Breast epithelium (tissue), 4 donors: ENCODE measurements at places on chromosomes 6 and 20.

GRCh38 chr6:45421709-45422502 is 44.2 kb upstream of the SUPT3H start:
- no peaks in the 10 kb centered on the region for H3K27me3 ChIP-seq
- H3K36me3 ChIP-seq, result no peaks in the 10 kb centered on the region
- no peak for DNase-seq

DNA sequence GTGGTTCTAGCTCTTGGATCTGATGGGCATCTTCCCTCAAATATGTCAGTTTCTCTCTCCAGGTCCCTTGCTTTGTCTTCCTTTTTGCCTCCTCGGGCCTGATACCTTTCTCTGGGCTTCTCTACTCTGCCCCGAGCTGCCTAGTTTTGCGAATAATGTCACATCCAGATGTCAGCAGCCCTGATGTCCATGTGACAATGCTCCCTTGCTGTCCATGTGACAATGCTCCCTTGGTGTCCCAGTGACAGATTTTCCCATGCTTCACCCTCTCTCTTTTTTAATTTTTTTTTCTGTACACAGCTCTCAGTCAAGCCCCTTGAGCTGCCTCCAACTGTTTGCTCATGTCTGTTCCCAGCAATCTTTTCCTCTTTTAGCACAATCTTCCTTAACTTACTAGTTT is 6.4 kb downstream of the TRAF3IP2 start:
- H3K4me1 ChIP-seq, result peaks cover 15% of the 10 kb centered on the region
- no peaks in the 10 kb centered on the region for H3K27me3 ChIP-seq
- H3K4me3 ChIP-seq, result no peak overlapping the region
- no peaks in the 10 kb centered on the region for H3K36me3 ChIP-seq
- no peak for DNase-seq
- H3K27ac ChIP-seq, result peak overlapping the region; percentile 58

- DNase-seq, result no peak
- no peaks in the 10 kb centered on the region for H3K27me3 ChIP-seq
- H3K4me3 ChIP-seq, result no peak overlapping the region
- H3K4me1 ChIP-seq, result no peaks in the 10 kb centered on the region
- no peak overlapping the region for H3K27ac ChIP-seq
These were observed 121.7 kb downstream of the BCAS1 start for GRCh38 chr20:53948383-53949318.

DNA sequence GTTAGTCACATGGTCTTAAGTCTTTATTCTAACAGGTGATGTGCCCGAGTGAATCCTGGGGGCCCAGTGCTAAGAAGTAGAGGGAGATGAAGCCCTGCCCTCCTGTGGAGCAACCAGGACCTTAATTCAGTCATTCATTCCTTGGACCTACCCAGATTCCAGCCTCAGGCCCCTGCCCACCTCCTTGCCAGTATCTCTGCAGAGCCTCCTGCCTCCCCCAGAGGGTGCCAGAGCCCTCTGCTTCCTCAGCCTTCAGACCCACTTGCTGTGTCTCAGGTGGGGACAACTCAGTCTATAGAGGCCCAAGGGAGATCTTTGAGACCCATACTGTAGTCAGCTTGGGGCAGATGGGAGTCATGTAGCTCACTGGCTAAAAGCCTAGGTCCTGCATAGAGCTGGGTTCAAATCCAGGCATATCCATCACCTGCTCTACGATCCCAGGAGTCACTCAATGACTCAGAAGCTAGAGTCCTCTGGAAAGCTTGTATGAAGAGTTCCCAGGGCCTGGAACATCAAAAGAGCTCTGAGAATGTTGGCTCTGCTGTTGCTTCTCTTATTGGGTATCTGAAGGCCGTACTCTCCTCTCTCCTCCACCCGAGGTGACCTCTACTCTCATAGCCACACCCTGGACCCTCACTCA is 3.9 kb upstream of the SIGLEC1 start:
- H3K4me3 ChIP-seq, result no peak overlapping the region
- DNase-seq, result no peak

DNA sequence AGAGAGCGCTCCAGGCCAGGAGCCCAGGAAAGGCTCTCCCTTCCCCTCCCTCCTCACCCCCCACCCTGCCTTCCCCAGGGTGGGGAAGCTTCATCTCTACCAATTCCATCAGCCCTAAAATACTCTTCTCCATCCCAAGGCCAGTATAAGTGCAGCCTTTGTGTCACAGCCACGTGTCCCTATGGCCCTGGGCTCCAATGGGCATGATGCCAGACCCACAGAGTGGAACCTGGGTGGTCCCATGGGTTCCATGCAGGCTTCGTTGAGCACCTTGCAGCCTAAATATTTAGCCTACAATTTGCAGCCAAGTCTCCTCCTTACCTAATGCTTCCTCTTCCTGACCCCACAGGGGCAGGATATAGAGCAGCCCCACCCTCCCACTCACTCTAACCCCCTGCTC is 976 bp upstream of the MATN4 start:
- H3K27me3 ChIP-seq, result peaks cover 25% of the 10 kb centered on the region
- H3K36me3 ChIP-seq, result no peaks in the 10 kb centered on the region
- no peak for DNase-seq
- no peak overlapping the region for H3K27ac ChIP-seq
- no peaks in the 10 kb centered on the region for H3K4me1 ChIP-seq

GRCh38 chr6:129730477-129731165 is 20.6 kb upstream of the ARHGAP18 start:
- no peaks in the 10 kb centered on the region for H3K4me1 ChIP-seq
- H3K36me3 ChIP-seq, result no peaks in the 10 kb centered on the region
- no peak for DNase-seq
- H3K27me3 ChIP-seq, result no peaks in the 10 kb centered on the region
- H3K4me3 ChIP-seq, result no peak overlapping the region
- no peak overlapping the region for H3K27ac ChIP-seq

- H3K4me1 ChIP-seq, result no peaks in the 10 kb centered on the region
- no peak for DNase-seq
- no peaks in the 10 kb centered on the region for H3K27me3 ChIP-seq
- H3K27ac ChIP-seq, result no peak overlapping the region
These were observed 170.1 kb downstream of the HS3ST5 start for GRCh38 chr6:114172576-114173260.

GRCh38 chr6:96657344-96657743 is 94.4 kb downstream of the FHL5 start:
- no peak overlapping the region for H3K27ac ChIP-seq
- H3K27me3 ChIP-seq, result no peaks in the 10 kb centered on the region
- H3K36me3 ChIP-seq, result no peaks in the 10 kb centered on the region
- H3K4me1 ChIP-seq, result no peaks in the 10 kb centered on the region

- no peak overlapping the region for H3K27ac ChIP-seq
- no peaks in the 10 kb centered on the region for H3K27me3 ChIP-seq
- no peak overlapping the region for H3K4me3 ChIP-seq
- no peaks in the 10 kb centered on the region for H3K36me3 ChIP-seq
- DNase-seq, result no peak
- H3K4me1 ChIP-seq, result no peaks in the 10 kb centered on the region
These were observed 4.0 kb upstream of the FOXS1 start for GRCh38 chr20:31849306-31849930.

DNA sequence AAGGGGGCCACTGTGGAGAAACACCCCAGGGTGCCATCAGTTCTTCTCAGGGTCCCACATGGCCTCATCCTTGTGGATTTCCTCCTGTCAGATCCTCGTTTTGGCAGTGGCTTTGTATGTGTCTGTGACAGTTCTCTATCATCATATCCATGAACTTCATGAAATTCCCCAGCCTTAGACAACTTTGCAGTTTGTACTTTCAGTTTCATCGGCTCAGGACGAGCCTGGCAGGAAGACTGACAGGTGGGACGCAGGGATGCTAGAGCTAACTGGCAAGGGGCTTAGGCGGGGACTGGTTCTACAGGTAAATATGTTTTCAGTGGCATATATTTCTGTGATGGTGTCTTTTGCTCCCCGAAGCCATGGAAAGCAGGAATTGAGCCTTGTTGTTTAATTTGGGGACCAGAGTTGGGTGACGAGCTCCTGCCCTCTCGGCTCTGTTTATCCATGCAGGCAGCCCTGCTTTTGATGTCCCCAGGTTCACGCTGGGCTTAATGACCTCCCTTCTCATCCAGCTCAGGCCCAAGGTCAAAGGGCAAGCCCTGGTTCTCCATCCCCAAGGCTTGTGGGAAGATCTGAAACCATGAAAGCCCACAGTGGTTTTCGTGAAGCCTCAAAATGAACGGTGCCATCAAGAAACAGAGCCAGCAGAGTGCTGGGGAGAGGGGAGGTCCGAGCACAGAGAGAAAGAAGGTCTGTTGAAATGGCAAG is 11.2 kb downstream of the SDCBP2 start:
- H3K4me1 ChIP-seq, result peaks cover 6% of the 10 kb centered on the region
- no peak overlapping the region for H3K27ac ChIP-seq
- H3K36me3 ChIP-seq, result no peaks in the 10 kb centered on the region
- no peak for DNase-seq

- DNase-seq, result no peak
- H3K27ac ChIP-seq, result no peak overlapping the region
- no peaks in the 10 kb centered on the region for H3K27me3 ChIP-seq
- no peaks in the 10 kb centered on the region for H3K4me1 ChIP-seq
These were observed 10.9 kb downstream of the CASP8AP2 start for GRCh38 chr6:89840538-89840937.

DNA sequence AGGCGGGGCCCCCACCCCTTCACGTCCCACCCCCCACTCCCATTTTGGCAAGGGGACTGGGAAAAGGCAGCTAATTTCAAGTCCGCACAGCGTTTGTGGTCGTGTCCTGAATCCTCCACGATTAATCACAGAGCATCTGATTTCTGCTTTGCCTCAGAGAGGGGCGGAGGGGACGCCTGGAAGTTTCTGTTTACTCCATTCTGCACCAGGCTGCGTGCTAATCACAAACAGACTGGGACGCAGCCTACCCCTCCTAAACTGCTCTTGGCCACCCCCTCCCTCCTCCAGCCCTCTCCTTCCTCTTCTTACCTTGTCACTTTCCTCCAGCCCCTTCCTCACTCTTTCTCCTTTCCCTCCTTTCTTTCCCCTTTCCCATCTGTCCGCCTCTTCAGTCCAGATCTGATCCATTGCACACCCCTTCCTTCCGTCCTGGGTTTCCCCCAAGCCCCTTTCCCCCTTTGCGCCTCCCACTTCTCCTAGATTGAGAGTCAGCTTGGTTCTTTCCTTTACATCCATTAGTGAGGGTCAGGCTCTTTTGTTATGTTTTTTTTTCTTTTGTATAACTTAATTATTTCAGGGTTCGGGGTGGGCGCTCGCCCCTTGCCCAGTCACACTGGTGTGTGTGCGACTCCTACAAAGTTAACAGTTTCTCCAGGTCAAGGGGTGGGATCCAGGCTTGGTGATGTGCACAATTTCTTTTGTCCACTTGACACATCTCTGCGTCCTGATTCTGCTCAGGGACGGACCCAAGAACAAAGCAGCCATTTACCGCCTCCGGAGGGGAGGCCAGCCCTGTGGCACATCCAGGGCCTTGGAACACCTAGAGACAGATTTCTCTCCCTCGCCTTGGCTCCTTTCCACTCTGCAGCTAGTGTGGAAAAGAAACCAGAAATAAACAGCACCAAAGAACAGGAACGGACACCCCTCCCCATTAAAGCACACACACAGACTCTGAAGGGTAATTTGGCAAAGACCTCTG is 520 bp upstream of the RIPOR3 start:
- no peaks in the 10 kb centered on the region for H3K27me3 ChIP-seq
- peak overlapping the region; percentile 83 for H3K27ac ChIP-seq

DNA sequence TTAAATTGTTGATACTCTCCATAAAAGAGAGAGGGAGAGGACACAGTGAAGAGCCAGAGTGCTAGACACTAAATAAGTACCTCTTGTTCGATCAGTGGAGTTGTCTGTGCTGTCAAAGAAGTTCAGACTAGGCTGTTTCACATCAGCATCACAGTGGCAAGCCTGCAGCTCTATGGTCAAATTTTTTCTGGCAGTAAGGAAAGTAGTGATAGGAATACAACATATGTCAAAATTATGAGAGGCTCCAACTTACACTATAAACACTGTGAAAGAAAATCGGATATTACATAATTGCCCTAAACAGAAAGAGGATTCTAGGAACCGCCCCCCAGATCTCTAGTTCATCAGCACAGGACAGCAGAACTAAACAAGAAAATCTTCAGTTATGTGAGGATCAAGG is 23.1 kb downstream of the DNAH8 start:
- H3K27ac ChIP-seq, result no peak overlapping the region
- no peaks in the 10 kb centered on the region for H3K4me1 ChIP-seq
- no peak for DNase-seq
- H3K27me3 ChIP-seq, result no peaks in the 10 kb centered on the region
- H3K4me3 ChIP-seq, result no peak overlapping the region

- H3K36me3 ChIP-seq, result no peaks in the 10 kb centered on the region
- no peak for DNase-seq
- H3K4me1 ChIP-seq, result no peaks in the 10 kb centered on the region
- no peaks in the 10 kb centered on the region for H3K27me3 ChIP-seq
These were observed 132.5 kb downstream of the OLIG3 start for GRCh38 chr6:137361701-137362100.

GRCh38 chr6:151499551-151499950 is 5.7 kb downstream of the CCDC170 start:
- no peaks in the 10 kb centered on the region for H3K4me1 ChIP-seq
- no peak overlapping the region for H3K27ac ChIP-seq
- no peak overlapping the region for H3K4me3 ChIP-seq
- H3K27me3 ChIP-seq, result no peaks in the 10 kb centered on the region

GRCh38 chr20:53677447-53678314 is 84.0 kb upstream of the ZNF217 start:
- H3K27ac ChIP-seq, result no peak overlapping the region
- no peaks in the 10 kb centered on the region for H3K4me1 ChIP-seq
- H3K4me3 ChIP-seq, result no peak overlapping the region
- no peaks in the 10 kb centered on the region for H3K36me3 ChIP-seq

DNA sequence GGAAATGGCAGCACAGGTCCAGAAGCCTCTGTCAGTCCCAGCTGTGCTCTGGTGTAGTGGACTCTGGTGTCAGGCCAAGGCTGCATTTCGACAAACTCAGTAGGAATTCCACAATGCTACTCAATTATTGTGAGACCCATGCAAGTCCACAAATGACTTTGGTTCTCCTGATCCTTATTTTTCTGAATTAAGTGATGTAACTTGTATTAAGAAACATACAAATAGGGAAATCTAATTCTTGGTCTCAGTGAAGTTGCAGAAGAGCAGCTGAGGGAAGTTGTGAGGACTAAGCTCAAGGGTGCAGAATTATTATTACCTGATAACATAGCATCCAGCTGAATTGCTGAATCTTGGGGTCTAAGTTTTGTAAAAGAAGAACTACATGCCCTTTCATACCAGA is 116.8 kb downstream of the MAFB start:
- no peaks in the 10 kb centered on the region for H3K36me3 ChIP-seq
- no peak for DNase-seq
- H3K27me3 ChIP-seq, result no peaks in the 10 kb centered on the region
- no peaks in the 10 kb centered on the region for H3K4me1 ChIP-seq

DNA sequence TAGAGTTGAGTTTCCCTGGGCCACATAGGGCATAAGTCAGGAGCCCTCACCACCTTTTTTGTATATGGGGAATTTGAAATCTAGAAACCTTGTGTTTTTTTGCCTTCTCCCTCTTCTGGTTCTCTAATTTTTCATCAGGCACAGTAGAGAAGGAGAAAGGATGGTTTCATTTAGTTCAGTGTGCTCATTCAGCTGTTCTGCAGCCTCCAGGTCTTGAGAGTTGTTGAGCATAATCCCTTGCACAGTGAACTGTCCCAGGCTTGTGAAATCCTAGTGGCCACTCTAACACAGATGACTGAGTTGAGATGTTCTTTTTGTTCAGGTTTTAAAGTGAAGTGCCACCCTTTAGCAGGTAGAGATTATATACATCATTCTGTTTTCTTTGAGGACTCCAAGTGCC is 183.5 kb downstream of the CDKAL1 start:
- no peak overlapping the region for H3K27ac ChIP-seq
- H3K36me3 ChIP-seq, result no peaks in the 10 kb centered on the region
- no peaks in the 10 kb centered on the region for H3K4me1 ChIP-seq
- no peak overlapping the region for H3K4me3 ChIP-seq
